COLO829 (cell line): ENCODE measurements at places on chromosomes 11 and 22.
A peak's percentile ranks its signal among the peaks of the same experiment; 100 is the strongest.

- DNase-seq = no peak
Measured at GRCh38 chr22:37484480-37485394, 1.4 kb downstream of the MFNG start.

DNA sequence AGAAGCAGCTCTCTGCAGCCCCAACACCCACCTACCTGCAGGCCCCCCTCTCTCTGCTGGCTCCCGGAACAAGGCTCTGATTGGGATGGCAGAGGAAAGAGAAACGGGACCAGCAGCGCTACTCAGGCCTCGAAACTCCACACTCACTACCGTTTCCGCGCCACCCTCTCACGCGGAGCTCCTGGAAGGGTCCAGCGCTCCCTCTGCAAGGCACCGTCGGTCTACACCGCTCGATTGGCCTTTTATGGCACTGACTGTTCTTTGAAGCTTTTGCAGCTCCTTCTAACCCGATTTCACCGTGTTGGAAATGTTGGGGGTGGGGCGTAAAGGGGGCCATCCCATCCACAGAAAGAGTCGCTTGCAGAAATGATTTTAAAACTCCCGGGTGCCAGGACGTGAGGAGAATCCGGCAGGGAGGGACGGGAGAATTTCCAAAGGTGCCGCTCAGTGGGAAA lies 323 bp upstream of the PANX1 start:
- DNase-seq = no peak

DNA sequence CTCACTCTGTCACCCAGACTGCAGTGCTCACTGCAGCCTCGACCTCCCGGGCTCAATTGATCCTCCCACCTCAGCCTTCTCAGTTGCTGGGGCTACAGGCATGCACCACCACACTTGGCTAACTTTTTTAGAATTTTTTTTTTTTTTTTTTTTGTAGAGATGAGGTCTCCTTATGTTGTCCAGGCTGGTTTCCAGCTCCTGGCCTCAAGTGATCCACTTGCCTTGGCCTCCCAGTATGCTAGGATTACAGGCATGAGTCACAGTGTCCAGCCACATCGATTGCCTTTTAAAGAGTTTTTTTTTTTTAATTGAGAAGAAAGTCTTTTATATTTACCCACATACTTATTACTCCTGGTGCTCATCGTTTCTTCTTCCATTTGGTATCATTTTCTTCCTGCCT lies 30.0 kb downstream of the PARVG start:
- DNase-seq = no peak

DNA sequence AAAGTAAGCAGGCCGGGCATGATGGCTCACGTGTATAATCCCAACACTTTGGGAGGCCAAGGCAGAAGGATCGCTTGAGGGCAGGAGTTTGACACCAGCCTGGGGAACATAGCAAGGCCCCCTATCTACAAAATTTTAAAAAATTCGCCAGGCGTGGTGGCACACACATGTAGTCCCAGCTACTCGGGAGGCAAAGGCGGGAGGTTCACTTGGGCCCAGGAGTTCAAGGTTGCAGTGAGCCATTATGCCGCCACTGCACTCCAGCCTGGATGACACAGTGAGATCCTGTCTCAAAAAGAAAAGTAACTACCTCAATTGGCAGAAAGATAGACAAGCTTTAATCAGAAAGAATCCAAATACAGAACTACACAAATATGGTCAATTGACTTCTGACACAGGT lies 31.0 kb downstream of the CADM1 start:
- no peak for DNase-seq

DNA sequence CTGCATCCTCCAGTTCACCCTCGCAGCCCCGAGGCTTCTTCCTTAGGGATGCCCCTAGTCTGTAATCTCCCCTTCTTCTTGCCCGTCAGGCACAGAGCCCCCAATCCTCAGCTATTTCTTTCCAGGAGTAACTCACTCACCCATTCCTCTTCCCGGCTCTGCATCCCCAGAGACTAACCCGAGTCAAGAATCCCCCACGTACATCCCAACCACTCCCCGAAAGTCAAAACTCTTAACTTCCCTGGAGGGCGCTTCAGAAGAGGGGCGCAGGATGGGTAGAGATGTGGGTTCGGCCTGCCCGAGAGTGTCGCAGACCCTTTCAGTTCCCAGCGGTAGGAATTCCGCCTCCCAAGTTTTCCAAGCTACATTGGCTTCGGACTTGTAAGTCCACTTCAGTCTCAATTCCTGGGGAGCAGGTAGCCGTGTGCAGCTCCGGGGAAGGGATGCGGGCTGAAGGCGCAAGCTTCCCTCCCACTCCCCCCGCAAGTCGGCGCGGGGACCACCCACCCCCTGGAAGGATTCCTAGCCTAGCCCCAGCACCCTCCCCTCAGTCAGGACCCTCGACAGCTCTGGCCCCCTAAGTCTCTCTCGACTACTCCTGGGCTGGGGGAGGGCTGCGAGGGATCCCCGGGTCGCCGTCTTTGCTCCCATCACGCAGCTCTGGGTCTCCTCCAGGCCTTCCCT lies 871 bp downstream of the BDNF start:
- DNase-seq = no peak

DNA sequence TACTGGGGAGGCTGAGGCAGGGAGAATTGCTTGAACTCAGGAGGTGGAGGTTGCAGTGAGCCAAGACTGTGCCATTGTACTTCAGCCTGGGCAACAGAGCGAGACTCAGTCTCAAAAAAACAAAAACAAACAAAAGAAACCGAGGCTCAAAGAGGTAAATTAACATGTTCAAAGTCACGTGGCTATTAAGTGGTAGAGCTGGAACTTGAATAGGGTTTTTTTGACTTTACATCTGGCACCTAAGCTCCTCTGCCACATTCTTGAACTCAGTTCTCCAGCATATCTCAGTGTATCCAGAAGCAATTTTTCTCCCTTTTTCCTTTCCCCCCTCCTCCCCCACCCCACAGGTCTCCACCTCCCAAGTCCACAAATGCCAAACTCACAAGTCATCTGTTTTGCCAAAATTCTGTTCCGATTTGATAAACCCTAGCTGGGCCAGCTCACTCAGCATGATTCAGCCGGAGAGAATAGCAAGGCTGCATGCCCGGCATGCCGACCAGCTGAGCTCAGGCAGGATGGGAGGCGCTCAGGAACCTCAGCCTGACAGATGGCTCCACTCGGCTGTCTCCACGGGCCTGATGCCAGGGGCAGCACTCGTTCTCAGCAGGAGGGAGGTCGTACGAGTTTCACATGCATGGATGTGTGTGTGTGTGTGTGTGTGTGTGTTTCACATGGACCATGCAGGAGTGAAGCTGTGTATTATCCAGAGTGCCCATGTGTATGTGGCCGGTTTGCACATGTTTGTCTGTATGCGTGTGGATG lies 63.2 kb upstream of the RRAS2 start:
- DNase-seq = peak; percentile 42
